Activated T-helper 17 cell treated with anti-CD3 and anti-CD28 coated beads, Interleukin-2, amount 50 U/mL, for 72 hours (primary cell): ENCODE measurements at places on chromosomes 2 and 18. TPM values are rescaled to one million over a fixed set of nuclear protein-coding genes. Genes with fewer than 3 reads are reported as not detected.

DNA sequence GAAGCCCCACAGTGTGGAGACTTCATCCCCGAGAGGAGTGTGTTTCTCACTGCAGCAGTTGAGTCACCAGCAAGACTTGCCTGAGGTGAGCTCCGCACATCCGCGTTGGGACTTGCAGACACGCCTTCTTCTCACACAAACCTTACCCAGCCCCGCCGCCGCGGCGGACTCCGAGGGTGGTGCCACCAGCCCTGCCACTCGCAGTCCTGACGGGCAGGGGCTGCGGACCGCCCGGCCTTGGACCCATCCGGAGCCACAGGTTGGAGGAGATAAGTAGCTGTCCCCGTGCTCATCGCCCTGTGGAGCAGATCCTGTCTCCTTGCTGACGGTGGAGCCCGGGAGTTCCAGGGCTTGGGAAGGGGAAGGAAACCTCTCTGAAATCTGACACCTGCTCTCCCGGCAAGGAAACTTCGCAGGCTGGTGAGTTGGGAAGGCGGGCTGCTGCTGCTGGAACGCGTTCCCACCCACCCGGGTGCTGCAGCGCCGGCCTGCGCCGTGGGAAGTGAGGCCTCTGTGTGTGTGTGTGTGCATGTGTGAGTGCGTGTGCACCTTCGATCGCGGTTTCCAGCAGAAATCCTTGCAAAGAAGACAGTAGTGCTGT is at the start of gene RAB27B:
RAB27B (plus strand) TSS at position 197 of the 601 bp plus-strand sequence. CDS start 49,109 bp downstream, outside the sequence.
- peak within 1 kb of the TSS; percentile 76 for H3K4me3 ChIP-seq
- no peaks in the 10 kb centered on the region for H3K36me3 ChIP-seq
- peak; percentile 98 for ATAC-seq
- peak within 1 kb of the TSS; percentile 51 for H3K27ac ChIP-seq
- H3K27me3 ChIP-seq: peaks cover 9% of the 10 kb centered on the region

GRCh38 chr2:42752314-42752713 is 11.6 kb downstream of the OXER1 start:
- no peak overlapping the region for H3K4me3 ChIP-seq
- no peaks in the 10 kb centered on the region for H3K4me1 ChIP-seq
- peaks cover 7% of the 10 kb centered on the region for H3K36me3 ChIP-seq
- no peak overlapping the region for H3K27ac ChIP-seq
- H3K27me3 ChIP-seq: no peaks in the 10 kb centered on the region

DNA sequence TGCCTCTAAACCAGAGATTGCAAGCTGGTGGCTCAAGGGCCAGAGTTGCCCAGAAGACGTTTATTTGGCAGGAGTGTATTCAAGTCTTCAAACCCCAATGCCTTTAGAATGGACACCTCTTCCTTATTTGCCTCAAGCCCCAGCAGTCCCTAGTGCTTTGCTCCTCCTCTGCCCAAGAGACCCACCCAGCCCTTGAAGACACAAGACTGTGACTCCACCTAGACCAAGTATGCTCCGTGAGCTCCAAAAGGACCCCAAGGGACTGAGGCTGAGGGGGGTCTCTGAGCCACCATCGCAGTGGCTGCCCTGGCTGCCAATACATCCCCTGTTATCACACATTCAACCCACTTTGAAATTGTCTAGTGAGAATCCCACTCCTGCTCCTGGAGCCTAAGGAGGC is 99.3 kb downstream of the COL6A3 start:
- no peaks in the 10 kb centered on the region for H3K4me1 ChIP-seq
- no peak for ATAC-seq
- H3K36me3 ChIP-seq: no peaks in the 10 kb centered on the region
- H3K27me3 ChIP-seq: peaks cover 7% of the 10 kb centered on the region
- H3K27ac ChIP-seq: no peak overlapping the region
- no peak overlapping the region for H3K4me3 ChIP-seq

GRCh38 chr2:191434072-191434471 is 188.9 kb downstream of the MYO1B start:
- no peak overlapping the region for H3K27ac ChIP-seq
- no peak for ATAC-seq
- H3K4me3 ChIP-seq: no peak overlapping the region

- peaks cover 74% of the 10 kb centered on the region for H3K4me1 ChIP-seq
- H3K27me3 ChIP-seq: no peaks in the 10 kb centered on the region
- H3K4me3 ChIP-seq: peak overlapping the region; percentile 66
- peak overlapping the region; percentile 94 for H3K27ac ChIP-seq
- peaks cover 6% of the 10 kb centered on the region for H3K36me3 ChIP-seq
- ATAC-seq: no peak
Measured at GRCh38 chr2:136132825-136133155, 14.8 kb upstream of the CXCR4 start.

DNA sequence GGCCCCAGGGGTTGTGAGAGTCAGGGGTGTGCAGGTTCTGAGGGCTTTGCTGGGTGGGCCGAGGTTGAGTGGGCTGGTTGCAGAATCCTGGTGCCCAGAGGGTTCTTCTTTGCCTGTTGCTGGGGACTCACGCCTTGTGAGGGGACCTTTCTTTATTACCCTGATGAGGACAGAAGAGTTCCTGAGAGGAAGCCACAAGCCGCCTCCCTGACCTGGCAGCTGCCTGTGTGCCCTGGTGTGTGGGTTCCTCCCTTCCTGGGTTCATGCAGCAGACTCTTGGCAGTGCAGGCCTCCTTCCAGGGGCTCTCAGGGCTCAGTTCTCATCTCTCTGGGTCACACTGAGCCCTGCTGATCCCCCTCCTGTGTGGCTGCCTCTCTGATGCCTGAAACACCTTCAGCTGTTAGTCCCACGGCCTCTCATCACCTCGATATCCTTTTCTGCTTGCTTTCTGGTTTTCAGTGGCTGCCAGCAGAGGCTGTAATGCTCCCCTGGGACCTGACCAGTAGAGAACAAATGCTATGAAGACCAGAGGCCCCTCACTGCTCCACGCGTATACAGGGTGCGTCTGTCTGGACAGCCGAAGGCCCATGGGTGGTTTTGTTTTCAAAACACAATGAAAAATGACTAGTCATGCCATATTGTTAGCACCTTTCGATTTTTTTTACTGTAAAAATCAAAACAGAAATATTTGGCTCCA is 191.3 kb downstream of the AGAP1 start:
- H3K36me3 ChIP-seq: no peaks in the 10 kb centered on the region
- H3K27me3 ChIP-seq: no peaks in the 10 kb centered on the region
- peak; percentile 50 for ATAC-seq
- H3K4me3 ChIP-seq: peak overlapping the region; percentile 59

DNA sequence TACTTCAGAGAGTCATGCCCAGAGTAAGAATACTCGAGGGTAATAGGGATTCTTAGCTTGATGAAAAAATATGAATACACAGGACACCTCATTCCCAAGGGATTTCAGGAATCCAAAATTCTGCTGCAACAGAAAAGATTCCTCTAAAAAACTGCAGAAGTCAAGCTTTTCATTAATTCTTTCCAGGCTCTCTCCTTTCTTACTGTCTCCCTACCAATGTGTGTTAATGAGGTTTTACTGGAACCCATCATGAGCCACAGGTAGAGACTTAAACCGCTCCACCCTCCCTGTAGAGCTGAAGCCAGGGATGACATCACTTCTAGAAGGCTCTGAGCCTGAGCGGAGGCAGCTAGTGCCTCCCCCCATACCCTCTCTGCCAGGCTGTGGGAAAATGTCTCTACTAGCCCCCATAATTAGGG is 3.4 kb downstream of the SDC1 start:
- H3K4me3 ChIP-seq: no peak overlapping the region
- no peak overlapping the region for H3K27ac ChIP-seq
- H3K4me1 ChIP-seq: no peaks in the 10 kb centered on the region
- ATAC-seq: no peak
- peaks cover 23% of the 10 kb centered on the region for H3K27me3 ChIP-seq
- H3K36me3 ChIP-seq: no peaks in the 10 kb centered on the region

The IL1RN gene
- 12.8 TPM for total RNA-seq

The LIMS3 gene
- 2.8 TPM for total RNA-seq

The SCYGR2 gene
- not detected for total RNA-seq
